ENCODE measurements at places on chromosomes 2 and 18. TPM values are rescaled to one million over a fixed set of nuclear protein-coding genes. Genes with fewer than 3 reads are reported as not detected.

DNA sequence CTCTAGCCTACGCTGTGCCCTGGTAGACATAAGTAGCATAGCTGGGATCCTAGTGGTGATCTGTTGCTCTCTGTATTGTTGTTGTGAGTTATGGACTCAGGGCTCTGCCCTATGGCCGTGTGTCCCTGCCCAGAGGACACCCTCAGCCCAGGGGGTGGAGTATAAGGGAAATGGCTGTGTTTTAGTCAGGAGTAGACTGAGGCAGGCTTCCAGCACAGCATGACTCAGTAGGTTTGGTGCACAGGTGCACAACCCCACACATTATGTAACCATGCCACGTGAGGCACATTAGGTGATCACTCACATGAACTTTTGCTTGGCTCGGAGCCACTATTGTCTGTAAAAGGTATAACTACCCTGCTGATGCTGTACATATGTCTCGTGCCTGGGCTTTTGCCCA lies 59.9 kb upstream of the PEX13 start:
- no peak overlapping the region for H3K27ac ChIP-seq
- peaks cover 34% of the 10 kb centered on the region for H3K36me3 ChIP-seq
- H3K4me3 ChIP-seq: no peak overlapping the region

- no peak overlapping the region for H3K27ac ChIP-seq
- no peaks in the 10 kb centered on the region for H3K36me3 ChIP-seq
- DNase-seq: no peak
- H3K4me1 ChIP-seq: peaks cover 2% of the 10 kb centered on the region
- no peaks in the 10 kb centered on the region for H3K27me3 ChIP-seq
Measured at GRCh38 chr2:36820942-36821605, 124.6 kb downstream of the VIT start.

CPO gene
- not detected for total RNA-seq

DNA sequence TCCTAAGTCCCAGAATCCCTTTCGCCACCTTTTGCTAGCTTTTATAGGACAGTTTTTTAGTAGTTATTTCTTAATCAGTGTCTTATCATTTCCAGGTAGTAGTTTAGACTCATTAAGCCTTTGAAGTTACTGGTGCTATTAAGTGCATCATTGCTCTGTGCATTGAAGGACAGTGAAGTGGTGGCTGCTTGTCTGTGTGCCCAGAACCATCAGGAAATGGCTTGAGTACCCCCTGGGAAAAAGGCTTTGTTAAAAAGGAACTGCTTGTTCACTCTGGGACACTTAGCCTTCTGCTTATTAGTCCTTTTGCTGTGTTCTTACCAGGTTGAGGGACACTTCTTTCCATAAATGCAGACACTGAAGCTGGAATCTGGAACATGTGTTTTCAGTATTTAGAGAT lies 30.0 kb downstream of the DTNA start:
- H3K27ac ChIP-seq: no peak overlapping the region
- H3K27me3 ChIP-seq: peaks cover 4% of the 10 kb centered on the region
- no peak overlapping the region for H3K4me3 ChIP-seq
- no peaks in the 10 kb centered on the region for H3K4me1 ChIP-seq

DNA sequence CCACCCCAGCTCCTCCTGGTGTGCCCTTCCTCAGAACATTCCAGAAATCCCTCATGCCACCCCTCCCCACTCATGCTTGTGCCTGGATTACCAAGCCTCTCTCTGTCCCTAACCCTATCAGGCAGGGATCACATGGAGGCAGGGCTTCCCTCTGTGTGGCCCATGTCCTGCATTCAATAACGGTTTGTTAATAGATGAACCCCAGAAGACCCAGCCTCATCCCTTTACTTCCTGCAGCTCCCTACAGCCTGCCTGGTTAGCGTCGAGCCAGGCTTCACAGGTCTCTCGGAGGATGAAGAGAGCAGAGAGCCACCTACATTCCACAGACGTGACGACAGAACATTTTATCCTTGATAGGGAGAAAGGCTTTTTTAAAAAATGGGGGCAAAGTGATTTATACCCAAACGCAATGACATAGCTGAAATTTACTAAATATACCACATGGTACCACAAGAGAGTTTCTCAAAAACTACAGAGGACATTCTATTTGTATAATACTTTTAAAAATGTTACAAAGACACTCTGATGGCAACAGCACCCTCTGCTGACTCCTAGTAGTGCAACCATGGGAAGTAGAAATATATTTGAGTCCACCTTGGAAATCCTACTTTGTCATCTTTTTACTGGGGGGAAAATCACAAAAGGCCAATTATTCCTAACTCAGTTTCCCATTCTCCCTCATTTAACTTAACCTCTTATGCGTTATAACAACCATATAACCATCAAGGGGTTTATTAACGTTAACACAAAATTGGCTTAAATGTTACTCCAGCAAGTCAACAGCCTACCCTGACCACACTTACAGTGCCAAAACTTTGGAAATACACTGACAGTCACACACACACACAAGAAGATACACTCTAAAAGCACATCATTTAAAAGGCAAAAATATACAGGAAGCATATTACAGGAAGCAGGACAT lies 30.7 kb downstream of the FBXO15 start:
- no peaks in the 10 kb centered on the region for H3K36me3 ChIP-seq
- no peaks in the 10 kb centered on the region for H3K4me1 ChIP-seq
- no peak overlapping the region for H3K4me3 ChIP-seq
- H3K27ac ChIP-seq: no peak overlapping the region
- H3K27me3 ChIP-seq: peaks cover 10% of the 10 kb centered on the region

All from activated CD8-positive, alpha-beta memory T cell treated with anti-CD3 and anti-CD28 coated beads, Interleukin-2, amount 10 ng/mL, durations not matched to agents 7 days and 5 days (primary cell).